Mesenteric fat pad (tissue), 1 donor: ENCODE measurements at places on chromosomes 3 and 15. TPM values are rescaled to one million over a fixed set of nuclear protein-coding genes. Genes with fewer than 3 reads are reported as not detected.

DNA sequence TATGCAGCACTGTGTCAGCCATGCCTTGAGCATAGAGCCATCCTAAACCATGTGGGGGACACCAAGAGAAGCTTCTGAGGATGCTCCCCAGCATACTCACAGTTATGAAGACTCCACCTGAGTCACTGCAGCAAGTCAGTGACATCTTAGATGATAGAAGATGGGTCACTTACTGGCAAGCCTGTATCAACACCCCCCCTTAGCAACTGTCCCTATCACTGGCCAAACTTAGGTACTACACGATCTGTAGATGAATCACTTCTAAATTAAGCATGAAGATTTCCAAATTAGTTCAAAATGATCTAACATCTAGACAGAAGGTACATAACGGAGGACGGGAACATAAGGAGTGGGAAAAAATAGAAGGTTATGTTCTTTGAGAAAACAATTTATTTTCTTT lies 13.2 kb upstream of the LMCD1 start:
- DNase-seq: no peak

DNA sequence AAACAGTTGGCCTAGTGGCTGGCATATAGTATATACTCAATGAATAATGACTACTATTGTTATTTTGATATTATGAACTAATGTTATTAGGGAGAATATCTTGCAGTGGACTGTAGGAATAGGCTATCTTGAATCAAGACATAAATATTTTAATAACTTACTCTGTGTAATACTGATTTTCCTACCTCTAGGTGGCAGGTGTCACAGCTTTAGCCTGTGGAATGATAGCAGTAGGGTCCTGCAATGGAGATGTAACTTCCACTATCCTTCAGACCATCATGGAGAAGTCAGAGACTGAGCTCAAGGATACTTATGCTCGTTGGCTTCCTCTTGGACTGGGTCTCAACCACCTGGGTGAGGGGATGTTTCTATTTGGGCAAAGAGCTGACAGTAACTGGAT lies 6.5 kb downstream of the PSMD2 start:
- DNase-seq: no peak

DNA sequence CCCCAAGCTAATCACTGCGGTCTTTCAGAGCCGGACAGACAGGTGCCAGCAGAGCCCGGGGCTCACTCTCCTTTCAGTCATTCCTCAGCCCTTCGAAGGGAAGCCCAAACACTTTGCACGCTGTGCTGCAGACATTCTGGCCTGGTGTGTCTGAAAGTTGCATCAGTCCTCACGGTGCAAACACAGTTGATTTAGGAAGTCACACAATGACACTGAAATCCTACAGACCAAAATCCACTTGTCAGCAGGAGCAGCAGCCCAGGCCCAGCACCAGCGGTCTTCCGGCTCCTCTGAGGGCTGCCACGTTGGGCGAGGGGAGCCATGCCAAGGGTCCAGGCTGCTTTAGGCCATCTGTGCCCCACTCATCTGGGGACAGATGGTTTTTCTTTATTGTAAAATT lies 61.6 kb downstream of the RGMA start:
- no peak for DNase-seq

- no peak for DNase-seq
These were observed 157.9 kb downstream of the BBX start for GRCh38 chr3:107680698-107681097.

DNA sequence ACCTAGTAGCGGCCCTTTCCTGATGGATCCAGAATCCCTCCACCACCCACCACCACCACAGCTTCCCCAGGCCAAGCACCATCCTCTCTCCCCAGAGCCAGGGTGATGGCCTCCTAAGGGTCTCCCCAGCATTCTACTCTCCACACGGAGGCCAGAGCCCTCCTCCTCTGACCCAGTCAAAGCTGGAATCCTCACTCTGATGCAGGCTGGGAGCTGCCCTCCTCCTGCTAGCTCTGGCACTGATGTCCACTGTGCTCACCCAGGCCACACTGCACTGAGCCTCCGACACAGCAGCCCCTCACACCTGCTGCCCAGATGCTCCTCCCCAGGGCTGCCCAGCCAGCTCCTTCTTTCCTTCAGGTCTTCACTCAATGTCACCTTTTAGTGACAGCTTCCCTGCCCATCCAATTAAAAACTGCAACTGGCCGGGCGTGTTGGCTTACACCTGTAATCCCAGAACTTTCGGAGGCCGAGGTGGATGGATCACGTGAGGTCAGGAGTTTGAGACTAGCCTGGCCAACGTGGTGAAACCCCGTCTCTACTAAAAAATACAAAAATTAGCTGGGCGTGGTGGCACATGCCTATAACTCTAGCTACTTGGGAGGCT lies 21.0 kb downstream of the XXYLT1 start:
- peak; percentile 53 for DNase-seq

GRCh38 chr3:171354049-171354705 lies 106.0 kb downstream of the TNIK start:
- DNase-seq: no peak

DNA sequence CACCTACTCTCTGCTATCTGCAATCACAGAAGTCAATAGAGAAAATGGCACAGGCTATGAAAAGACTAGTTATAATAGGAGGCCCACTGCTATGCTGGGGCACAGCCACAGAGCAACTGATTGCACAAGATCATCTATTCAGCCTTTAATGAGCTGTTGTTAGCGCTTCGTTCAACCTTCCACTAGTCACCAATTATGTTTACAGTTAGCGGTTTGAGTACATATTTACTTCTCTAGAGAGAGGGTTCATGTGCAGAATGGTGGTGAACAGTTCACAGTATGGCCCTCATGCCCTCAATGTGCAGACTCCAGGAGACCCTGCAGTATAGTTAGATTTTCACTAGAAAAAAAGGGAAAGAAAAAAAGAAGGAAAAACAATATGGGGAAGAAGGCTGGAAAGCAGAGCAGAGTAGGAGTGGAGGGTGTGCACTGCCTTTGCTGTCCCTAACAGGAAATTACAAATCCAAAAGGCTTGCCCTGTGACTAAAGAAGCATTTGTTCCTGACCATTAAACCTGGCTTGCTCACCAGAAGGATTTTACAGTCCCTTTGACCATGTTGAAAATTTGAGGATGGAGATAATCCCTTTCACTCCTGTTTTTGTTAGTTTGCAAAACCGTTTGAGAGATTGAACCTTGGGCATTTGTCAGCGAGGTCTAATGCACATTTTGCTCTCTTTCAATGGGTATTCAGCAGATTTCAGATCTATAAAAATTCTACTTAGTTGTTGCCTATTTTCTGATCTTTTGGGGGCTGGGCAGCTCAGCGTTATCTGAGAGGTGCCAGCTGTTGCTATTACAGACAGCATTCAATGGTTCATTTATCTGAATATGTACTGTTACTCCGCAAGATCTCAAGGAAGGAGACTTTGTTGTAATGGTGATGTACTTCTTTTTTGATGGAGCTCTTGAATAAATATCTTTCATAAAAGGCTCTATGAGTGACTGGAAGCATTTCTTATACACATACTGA lies 296.1 kb downstream of the LSAMP start:
- DNase-seq: no peak

DNA sequence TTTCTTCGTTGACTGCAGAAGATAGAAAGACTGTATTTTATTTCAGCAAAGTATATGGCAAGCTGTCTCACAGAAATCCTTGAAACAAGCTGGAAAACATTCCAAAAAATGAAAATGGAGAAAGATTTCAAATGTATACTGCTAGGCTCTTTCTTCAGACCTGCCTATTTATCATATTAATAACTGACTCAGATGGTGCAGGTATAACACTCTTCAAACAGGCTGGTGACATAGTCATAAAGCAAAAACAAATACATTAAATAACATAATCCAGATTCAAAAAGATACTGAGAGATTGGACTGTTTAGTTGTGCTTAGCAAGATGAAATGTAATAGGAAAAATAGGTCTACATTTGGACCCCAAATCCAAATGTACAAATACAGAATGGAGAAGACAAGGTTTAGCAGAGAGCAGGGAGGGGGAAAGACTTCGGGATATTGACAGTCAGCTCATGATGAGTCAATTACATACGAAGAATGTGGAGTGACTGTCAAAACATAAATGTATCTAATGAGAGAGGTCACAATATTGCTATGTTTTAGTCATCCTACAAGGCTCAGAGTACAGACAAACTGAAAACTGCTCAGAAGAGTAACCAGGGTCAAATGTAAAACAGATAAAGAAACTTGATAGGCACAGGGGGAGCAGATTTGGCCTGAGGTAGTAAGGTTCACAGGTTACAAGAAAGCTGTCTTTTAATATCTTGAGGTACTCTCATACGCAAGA lies 88.7 kb downstream of the DMXL2 start:
- DNase-seq: no peak

DNA sequence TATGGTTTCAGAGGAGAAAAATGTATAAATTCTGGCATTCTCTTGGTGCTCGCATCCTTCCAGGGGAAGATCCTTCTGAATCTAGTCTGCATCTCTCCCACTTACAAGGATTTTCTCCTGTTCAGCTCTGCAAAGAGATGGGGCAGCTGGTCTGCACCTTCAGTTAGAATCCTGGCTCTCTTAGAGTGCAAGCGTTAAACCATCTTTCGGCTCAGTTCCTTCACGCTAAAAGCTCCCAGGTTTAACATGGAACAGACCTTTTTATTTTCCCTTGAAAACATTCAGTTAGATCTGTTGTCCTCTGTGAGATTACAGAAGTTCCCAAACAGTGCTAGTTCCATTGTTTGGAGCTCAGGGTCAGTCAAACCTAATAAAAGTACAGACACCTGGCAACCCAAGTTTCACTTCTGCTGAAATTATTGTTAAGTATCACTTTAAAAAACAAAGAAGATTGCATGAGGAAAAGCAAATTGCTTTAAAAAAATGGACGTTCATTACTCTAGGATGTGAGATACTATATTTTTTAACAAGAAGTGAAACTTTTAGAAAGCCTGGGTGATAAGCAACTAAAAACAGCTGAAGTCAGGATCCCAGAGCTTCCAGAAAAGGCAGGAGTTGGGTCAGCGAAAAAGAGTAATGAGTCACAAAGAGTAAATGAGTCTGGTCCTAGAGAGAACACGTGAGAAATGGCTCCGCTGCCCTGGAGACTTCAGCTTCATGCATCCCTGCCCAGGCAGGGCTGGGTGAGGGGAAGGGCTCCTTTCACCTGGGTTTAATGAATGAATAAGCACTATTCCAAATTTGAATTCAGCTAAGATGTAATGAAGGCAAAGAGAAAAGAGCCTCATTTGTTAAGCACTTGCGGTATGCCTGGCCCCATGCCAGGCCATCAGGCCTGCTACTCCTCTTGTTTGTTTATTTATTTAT lies 63.3 kb downstream of the ABTB1 start:
- DNase-seq: no peak

DNA sequence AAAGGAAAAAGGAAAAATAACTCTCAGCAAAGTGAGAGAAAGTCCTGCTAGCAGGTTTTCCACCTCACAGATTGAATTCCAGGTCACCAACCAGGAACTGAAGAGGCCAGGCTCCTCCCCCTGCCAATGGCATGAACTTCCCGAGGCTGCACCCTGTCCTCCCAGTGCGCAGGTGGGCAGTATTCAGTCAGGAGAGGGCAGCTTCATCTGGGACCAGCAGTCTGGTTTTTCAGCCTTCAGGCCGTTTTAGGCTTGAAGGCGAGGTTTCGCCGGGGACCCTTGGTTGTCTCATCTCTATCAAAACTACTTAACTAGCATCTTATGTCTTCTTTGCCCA lies 41.2 kb downstream of the TRAT1 start:
- DNase-seq: no peak

- DNase-seq: no peak
These were observed 129.4 kb upstream of the SLC24A5 start for GRCh38 chr15:47991357-47991756.

GRCh38 chr3:122555275-122556071 lies 8.6 kb downstream of the PARP9 start:
- no peak for DNase-seq

- no peak for DNase-seq
These were observed 66.6 kb downstream of the IGF1R start for GRCh38 chr15:98714922-98715321.

DNA sequence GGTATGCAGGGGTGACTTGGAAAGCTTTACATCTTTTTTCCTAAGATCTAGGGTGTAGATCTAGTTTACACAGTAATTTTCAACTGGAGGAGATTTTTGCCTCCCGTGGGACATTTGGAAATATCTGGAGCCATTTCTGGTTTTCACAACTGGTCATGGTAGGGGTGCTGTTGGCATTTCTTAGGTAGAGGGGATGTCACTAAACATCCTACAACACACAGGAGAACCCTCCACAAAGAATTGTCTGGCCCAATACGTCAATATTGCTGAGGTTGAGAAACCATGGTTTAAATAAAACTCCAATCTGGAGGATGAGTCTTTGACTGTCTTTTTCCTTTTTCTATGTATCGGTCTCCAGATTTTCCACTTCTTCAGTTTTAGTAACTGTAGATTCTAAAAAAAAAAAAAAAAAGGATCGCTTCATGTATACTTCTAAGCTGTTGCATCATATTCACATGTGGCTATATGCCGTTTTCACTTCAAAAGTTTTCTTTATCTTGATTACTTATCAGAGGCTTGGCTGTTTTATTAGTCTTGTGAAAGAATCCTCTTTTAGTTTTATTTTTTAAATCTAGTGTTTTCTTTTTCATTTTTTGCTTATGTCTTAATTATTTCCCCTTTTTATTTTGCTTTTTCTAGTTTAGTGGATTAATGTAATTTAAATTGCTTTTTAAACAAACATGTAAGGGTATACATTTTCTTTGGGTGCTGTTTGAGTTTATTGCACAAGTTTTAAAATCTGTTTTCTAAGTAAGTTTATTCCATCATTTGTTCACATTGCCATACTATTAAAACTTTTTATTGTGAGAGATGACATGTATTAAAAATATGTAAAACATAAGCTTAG lies 21.2 kb downstream of the UBE2Q2 start:
- DNase-seq: no peak

- DNase-seq: peak; percentile 45
These were observed 23.5 kb downstream of the ZXDC start for GRCh38 chr3:126452213-126452612.

- DNase-seq: no peak
These were observed 296.7 kb upstream of the DPH6 start for GRCh38 chr15:35842631-35843030.

- DNase-seq: peak; percentile 90
These were observed 44.8 kb downstream of the ANP32A start for GRCh38 chr15:68775671-68776476.

GRCh38 chr3:182465301-182466185 lies 327.8 kb upstream of the ATP11B start:
- DNase-seq: no peak

GRCh38 chr15:31027910-31028578 lies 36.6 kb upstream of the MTMR10 start:
- no peak for DNase-seq

Gene FBXL2
- total RNA-seq: 4.9 TPM

Gene XCR1
- 0.16 TPM for total RNA-seq

Gene CACNA2D3
- total RNA-seq: 0.48 TPM

Gene TMOD2
- total RNA-seq: 9.5 TPM

Gene ZNF385D
- 18.5 TPM for total RNA-seq

Gene LRRN1
- 0.42 TPM for total RNA-seq

Gene MESP1
- 16.0 TPM for total RNA-seq

Gene ISLR
- 35.5 TPM for total RNA-seq
